CD4-positive, alpha-beta T cell (primary cell): ENCODE measurements at places on chromosomes 1 and 21. TPM values are rescaled to one million over a fixed set of nuclear protein-coding genes. Genes with fewer than 3 reads are reported as not detected.

LRRC38 gene
- not detected for total RNA-seq

ASPM gene
- 0.36 TPM for total RNA-seq

INSRR gene
- total RNA-seq: not detected

ADGRL4 gene
- not detected for total RNA-seq

TBX19 gene
- total RNA-seq: 1.8 TPM

DNA sequence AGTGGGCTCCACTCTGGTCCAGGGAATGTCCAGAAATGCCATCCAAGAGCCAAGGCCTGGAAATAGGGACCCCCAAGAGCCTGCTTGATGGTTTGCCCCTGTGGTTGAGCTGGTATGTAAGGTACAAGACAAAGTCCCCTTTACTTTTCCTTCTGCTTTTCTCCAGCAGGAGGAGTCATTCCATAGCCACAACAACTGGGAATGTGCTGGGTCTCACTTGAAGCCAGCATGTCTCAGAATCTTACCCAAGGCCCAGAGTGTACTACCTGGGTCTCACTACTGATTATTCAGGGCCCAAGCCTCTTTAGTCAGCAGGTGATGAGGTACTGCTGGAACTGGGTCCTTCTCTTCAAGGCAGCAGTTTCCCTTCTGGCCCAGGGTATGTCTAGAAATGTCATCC, 62.1 kb upstream of the CD55 start:
- H3K36me3 ChIP-seq: no peaks in the 10 kb centered on the region
- no peaks in the 10 kb centered on the region for H3K4me1 ChIP-seq
- no peak overlapping the region for H3K27ac ChIP-seq
- DNase-seq: no peak
- no peaks in the 10 kb centered on the region for H3K27me3 ChIP-seq

GRCh38 chr1:14506471-14507255, 91.8 kb upstream of the KAZN start:
- no peaks in the 10 kb centered on the region for H3K27me3 ChIP-seq
- H3K36me3 ChIP-seq: no peaks in the 10 kb centered on the region
- H3K4me1 ChIP-seq: no peaks in the 10 kb centered on the region
- no peak overlapping the region for H3K27ac ChIP-seq

- H3K27me3 ChIP-seq: no peaks in the 10 kb centered on the region
- DNase-seq: no peak
- no peaks in the 10 kb centered on the region for H3K4me1 ChIP-seq
- H3K4me3 ChIP-seq: no peak overlapping the region
- H3K27ac ChIP-seq: no peak overlapping the region
- H3K36me3 ChIP-seq: no peaks in the 10 kb centered on the region
Observed at GRCh38 chr1:220485131-220485530, 42.8 kb upstream of the MARK1 start.

- no peak for DNase-seq
Observed at GRCh38 chr1:30656171-30656940, 67.0 kb downstream of the MATN1 start.

GRCh38 chr1:15384301-15384901, 25.3 kb upstream of the EFHD2 start:
- peaks cover 5% of the 10 kb centered on the region for H3K27me3 ChIP-seq
- peaks cover 12% of the 10 kb centered on the region for H3K4me1 ChIP-seq
- H3K36me3 ChIP-seq: no peaks in the 10 kb centered on the region
- DNase-seq: no peak

GRCh38 chr1:65243491-65243890, 65.9 kb upstream of the DNAJC6 start:
- no peaks in the 10 kb centered on the region for H3K36me3 ChIP-seq
- DNase-seq: no peak
- no peaks in the 10 kb centered on the region for H3K4me1 ChIP-seq
- no peak overlapping the region for H3K27ac ChIP-seq
- no peaks in the 10 kb centered on the region for H3K27me3 ChIP-seq
- H3K4me3 ChIP-seq: no peak overlapping the region

- no peaks in the 10 kb centered on the region for H3K36me3 ChIP-seq
- no peaks in the 10 kb centered on the region for H3K27me3 ChIP-seq
- H3K4me3 ChIP-seq: no peak overlapping the region
- peak overlapping the region; percentile 99 for H3K27ac ChIP-seq
Observed at GRCh38 chr1:226001963-226002666, 3.0 kb upstream of the SDE2 start.

GRCh38 chr1:221025956-221026355, 146.7 kb downstream of the HLX start:
- no peak for DNase-seq
- H3K27me3 ChIP-seq: no peaks in the 10 kb centered on the region
- H3K4me3 ChIP-seq: no peak overlapping the region
- no peaks in the 10 kb centered on the region for H3K36me3 ChIP-seq

DNA sequence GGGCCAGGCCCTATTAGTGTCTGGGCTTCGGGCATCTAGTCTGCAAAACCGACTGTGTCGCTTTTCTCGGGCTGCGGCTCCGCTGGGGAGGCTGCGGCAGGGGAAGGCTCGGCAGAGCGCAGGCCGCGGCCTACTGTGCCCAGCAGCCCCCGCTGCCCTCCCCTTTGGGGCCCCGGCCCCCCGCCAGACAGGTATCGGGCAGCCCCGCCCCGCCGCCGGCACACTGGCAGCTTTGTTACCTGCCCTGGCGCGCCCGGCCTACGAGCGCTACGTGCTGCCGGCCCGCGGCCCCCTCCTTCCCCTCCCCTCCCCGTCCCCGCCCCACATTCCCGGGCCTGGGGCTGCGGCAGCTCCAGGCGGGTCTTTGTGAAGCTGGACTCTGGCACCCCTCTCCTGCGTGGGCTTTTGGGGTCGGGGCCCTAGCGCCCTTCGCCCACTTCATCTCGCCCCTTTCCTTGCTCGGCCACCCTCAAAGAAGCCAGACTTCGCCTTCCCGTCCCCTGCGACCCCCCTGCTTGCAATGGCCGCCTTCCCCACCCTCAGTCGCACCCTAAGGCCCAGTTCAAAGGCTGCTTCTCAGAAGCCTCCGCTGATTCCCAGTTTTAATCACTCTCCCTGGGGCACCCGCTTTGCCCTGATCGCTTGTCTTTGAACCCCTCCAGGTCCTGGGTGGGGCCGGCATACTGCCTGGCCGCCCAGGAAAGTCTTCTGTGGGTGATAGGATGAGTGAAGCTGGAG, 48.9 kb upstream of the SLC2A1 start:
- no peak overlapping the region for H3K27ac ChIP-seq
- no peaks in the 10 kb centered on the region for H3K27me3 ChIP-seq
- H3K4me1 ChIP-seq: no peaks in the 10 kb centered on the region
- no peak overlapping the region for H3K4me3 ChIP-seq
- no peaks in the 10 kb centered on the region for H3K36me3 ChIP-seq
- DNase-seq: no peak

- H3K27me3 ChIP-seq: no peaks in the 10 kb centered on the region
- no peaks in the 10 kb centered on the region for H3K4me1 ChIP-seq
- H3K4me3 ChIP-seq: no peak overlapping the region
- DNase-seq: no peak
- no peaks in the 10 kb centered on the region for H3K36me3 ChIP-seq
Observed at GRCh38 chr1:231507476-231508355, 20.8 kb upstream of the TSNAX start.

GRCh38 chr1:186474208-186474607, 13.3 kb upstream of the PDC start:
- H3K27ac ChIP-seq: no peak overlapping the region
- no peak for DNase-seq
- H3K36me3 ChIP-seq: no peaks in the 10 kb centered on the region
- H3K4me1 ChIP-seq: no peaks in the 10 kb centered on the region
- no peak overlapping the region for H3K4me3 ChIP-seq
- H3K27me3 ChIP-seq: no peaks in the 10 kb centered on the region

GRCh38 chr1:38686167-38686926, 173.2 kb downstream of the RRAGC start:
- no peaks in the 10 kb centered on the region for H3K36me3 ChIP-seq
- H3K27ac ChIP-seq: no peak overlapping the region
- no peak for DNase-seq
- no peaks in the 10 kb centered on the region for H3K4me1 ChIP-seq

GRCh38 chr1:9615316-9616063, 26.8 kb downstream of the TMEM201 start:
- peak; percentile 73 for DNase-seq
- no peak overlapping the region for H3K4me3 ChIP-seq
- peaks cover 4% of the 10 kb centered on the region for H3K36me3 ChIP-seq
- H3K27me3 ChIP-seq: no peaks in the 10 kb centered on the region
- H3K4me1 ChIP-seq: peaks cover 5% of the 10 kb centered on the region

GRCh38 chr1:228996281-228996680, 261.0 kb downstream of the RHOU start:
- H3K36me3 ChIP-seq: no peaks in the 10 kb centered on the region
- no peak for DNase-seq
- peaks cover 3% of the 10 kb centered on the region for H3K4me1 ChIP-seq
- no peak overlapping the region for H3K4me3 ChIP-seq
- no peak overlapping the region for H3K27ac ChIP-seq

DNA sequence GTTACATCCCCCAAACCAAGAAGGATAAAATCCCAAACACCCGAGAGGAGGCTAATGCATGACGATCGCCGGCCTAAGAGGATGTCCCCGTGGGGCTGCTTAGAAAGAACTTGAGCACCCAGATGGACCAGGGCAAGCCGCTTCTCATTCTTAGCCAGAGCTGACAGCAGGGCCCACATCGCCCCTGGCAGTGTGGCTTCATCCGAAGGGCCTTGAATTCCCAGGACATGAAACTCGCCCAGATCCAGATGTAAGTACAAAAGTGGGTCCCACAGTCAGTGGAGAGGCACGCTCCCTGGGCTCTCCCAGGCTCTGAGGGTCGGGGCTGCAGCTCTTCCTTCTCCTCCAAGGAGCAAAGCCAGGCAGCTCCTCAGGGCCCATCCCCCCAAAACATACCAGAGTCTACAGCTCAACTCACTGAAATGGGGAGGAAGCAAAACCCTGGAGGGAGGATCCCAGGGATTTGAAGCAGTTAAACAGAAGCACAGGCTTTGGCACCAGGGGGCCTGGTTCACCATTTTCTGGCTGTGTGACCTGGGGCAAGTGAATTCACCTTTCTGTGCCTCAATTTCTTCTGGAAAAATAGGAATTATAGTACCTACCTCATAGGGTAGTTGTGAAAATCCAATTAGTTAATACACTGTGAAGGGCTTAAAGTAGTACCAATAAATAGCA, 85.6 kb downstream of the MAN1C1 start:
- no peak overlapping the region for H3K4me3 ChIP-seq
- no peak overlapping the region for H3K27ac ChIP-seq
- DNase-seq: no peak
- no peaks in the 10 kb centered on the region for H3K27me3 ChIP-seq

DNA sequence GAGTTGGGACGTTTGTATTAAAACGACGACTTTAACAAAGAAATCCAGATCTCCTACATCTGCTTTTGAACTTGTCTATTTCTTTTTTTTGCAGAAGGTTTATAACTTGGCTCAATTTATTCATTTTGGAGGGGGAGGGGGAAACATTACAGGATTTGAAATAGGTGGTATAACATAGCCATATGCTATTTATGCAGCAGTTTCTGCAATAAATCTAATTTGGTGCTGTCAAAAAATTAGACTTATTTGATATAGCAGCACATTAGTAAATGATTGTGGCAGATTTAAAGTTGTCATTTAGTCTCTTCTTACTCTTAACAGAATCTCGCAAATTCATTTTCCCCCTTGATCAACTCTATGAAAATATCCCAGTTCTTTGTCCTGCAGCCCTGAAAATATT, 138.2 kb downstream of the SDCCAG8 start:
- no peaks in the 10 kb centered on the region for H3K4me1 ChIP-seq
- no peak overlapping the region for H3K4me3 ChIP-seq
- DNase-seq: no peak
- no peaks in the 10 kb centered on the region for H3K36me3 ChIP-seq

- no peak overlapping the region for H3K4me3 ChIP-seq
- H3K27ac ChIP-seq: no peak overlapping the region
- DNase-seq: no peak
- H3K27me3 ChIP-seq: no peaks in the 10 kb centered on the region
- no peaks in the 10 kb centered on the region for H3K36me3 ChIP-seq
Observed at GRCh38 chr1:203589171-203589570, 37.5 kb upstream of the ATP2B4 start.

DNA sequence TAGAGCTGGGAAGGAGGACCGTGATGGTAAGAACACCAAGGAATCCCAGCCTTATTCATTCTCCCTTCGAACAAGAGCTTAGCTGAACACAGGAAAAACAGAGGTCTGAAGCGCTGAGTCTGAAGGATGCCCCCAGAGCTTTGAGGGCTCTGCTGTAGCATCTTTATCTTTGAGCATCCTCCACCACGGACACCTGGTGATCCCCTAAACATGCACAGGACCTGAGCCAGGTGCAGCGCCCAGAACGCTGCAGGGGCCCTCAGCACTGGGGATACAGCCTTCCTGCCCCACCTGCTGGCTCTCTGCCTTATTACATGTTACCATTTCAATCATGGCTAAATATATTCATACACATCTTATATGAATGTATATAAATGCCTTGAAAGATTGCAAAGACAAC, 7.7 kb upstream of the GPATCH4 start:
- DNase-seq: peak; percentile 48
- no peaks in the 10 kb centered on the region for H3K36me3 ChIP-seq
- H3K4me3 ChIP-seq: no peak overlapping the region
- peaks cover 10% of the 10 kb centered on the region for H3K4me1 ChIP-seq

- no peak overlapping the region for H3K27ac ChIP-seq
- no peaks in the 10 kb centered on the region for H3K4me1 ChIP-seq
- no peak overlapping the region for H3K4me3 ChIP-seq
- peaks cover 52% of the 10 kb centered on the region for H3K36me3 ChIP-seq
Observed at GRCh38 chr21:37146320-37147235, 73.5 kb downstream of the TTC3 start.

DNA sequence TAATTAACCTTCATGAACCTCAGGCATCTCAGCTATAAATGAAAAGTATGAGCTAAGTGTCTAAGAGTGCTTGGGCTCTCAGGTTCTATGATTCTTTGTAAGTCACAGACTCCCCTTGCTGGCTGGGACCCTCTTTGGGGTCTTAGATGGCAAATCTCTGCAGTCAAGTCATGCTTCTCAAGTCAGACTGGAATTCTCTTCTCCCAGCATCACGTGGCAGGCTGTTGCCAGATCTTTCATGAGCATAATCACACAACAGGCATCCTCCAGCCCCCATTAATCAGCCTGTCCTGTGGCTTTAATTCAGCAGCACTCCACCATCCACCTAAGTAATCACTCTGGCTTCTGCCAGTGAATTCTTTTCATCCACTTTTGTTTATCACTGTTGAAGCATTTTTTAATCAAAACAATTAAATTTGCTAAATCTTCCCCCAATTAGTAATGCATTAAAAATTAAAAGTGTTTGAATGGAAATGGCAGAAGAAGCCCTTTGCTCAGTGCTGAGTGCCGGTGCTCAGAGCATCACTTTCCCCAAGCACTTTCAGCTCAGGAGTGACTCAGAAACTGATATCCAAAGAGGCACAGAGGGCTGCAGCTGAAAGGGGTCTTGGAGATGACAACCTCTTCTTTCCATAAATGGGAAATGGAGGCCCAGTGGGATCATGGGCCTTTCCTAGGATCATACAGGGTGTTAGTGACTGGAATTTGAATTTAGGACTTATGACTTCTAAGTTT, 50.2 kb downstream of the C8A start:
- no peak overlapping the region for H3K27ac ChIP-seq
- DNase-seq: no peak
- H3K4me1 ChIP-seq: no peaks in the 10 kb centered on the region
- H3K27me3 ChIP-seq: peaks cover 2% of the 10 kb centered on the region
